ENCODE measurements at places on chromosomes 7 and 10. TPM values are rescaled to one million over a fixed set of nuclear protein-coding genes. Genes with fewer than 3 reads are reported as not detected.

Gene PRSS37
- not detected for polyA plus RNA-seq

Gene SLC39A12
- 0.03 TPM for polyA plus RNA-seq

Gene SPOCK2
- polyA plus RNA-seq: 0.03 TPM

DNA sequence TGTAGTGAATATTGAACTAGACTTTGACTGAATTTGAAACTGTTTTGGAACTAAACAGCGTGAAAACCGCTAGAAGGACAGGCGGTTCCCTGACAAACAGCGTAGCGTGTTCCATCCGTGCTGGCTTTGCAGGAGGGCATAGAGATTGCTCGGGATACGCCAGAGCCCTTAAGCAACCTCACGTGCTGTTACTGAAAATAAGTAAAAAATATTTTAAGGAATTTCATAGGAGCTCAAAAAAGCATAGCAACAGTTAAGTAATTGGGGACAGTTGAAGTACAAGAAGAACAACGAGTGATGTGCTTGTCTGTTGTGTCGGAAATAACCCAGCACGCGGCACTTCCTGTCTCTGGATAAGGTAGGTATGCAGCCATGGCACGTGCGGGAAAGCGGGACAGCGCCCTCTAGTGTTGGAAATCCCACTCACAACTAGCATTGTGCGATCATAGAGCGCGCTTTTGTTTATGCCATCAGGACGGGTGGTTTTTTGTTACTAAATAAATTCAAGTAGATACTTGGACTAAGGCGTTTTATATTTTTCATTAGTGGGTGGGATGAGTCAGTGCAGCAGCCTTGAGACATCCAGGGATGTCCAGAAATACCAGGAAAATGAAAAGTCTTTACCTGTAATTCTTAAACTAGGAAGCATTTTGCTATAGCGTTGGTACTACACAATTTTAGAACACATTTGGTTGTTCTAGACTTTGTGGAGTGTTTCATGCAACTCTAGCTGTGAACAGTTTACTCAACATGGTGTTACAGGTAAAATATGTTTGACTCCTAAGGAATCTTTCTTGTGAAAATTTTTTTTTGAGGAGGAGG, 50.4 kb downstream of the DNAJB6 start:
- peaks cover 4% of the 10 kb centered on the region for H3K4me1 ChIP-seq
- peak overlapping the region; percentile 33 for H3K27ac ChIP-seq
- no peak overlapping the region for H3K4me3 ChIP-seq
- peak; percentile 57 for DNase-seq
- H3K27me3 ChIP-seq: no peaks in the 10 kb centered on the region
- H3K36me3 ChIP-seq: peaks cover 39% of the 10 kb centered on the region

GRCh38 chr10:36493516-36493880, 631.9 kb upstream of the ANKRD30A start:
- DNase-seq: no peak
- H3K36me3 ChIP-seq: no peaks in the 10 kb centered on the region
- H3K27me3 ChIP-seq: no peaks in the 10 kb centered on the region
- no peak overlapping the region for H3K4me3 ChIP-seq
- peaks cover 36% of the 10 kb centered on the region for H3K4me1 ChIP-seq
- peak overlapping the region; percentile 61 for H3K27ac ChIP-seq

- no peak overlapping the region for H3K4me3 ChIP-seq
- H3K27me3 ChIP-seq: peaks cover 36% of the 10 kb centered on the region
- peaks cover 4% of the 10 kb centered on the region for H3K4me1 ChIP-seq
- no peak for DNase-seq
- H3K36me3 ChIP-seq: no peaks in the 10 kb centered on the region
- H3K27ac ChIP-seq: no peak overlapping the region
Observed at GRCh38 chr10:103281753-103282152, 4.8 kb downstream of the INA start.
